ENCODE measurements at places on chromosomes 13 and 19.

DNA sequence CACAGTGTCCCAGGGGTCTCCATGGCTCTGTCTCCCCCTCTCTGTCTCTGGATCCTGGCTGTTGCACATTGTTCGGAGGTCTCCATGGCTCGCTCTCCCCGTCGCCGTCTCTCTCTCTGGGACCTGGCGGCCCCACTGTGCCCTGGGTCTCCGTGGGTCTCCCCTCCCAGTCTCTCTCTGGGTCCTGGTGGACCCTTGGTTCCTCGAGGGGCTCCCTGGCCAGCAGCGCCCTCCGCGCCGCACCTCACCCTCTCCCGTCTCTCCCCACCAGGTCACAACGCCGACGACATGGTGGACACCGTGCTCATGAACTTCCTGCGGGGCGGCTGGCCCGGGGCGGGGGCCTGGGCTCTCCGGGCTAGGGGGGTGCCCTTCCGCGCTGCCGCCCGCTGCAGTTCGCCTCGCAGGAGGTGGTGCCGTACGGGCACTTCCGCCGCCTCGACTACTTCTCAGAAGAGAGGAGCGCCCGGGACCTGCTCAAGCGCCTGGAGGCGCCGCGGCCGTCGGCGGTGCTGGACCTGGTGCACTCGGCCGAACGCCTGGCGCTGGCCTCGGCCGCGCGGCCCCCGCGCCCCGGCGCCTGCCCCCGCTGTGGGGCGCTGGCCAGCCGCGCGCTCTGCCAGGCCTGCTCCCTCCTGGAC lies 29.1 kb downstream of the SIGLEC5 start:
- peak; percentile 29 for DNase-seq

DNA sequence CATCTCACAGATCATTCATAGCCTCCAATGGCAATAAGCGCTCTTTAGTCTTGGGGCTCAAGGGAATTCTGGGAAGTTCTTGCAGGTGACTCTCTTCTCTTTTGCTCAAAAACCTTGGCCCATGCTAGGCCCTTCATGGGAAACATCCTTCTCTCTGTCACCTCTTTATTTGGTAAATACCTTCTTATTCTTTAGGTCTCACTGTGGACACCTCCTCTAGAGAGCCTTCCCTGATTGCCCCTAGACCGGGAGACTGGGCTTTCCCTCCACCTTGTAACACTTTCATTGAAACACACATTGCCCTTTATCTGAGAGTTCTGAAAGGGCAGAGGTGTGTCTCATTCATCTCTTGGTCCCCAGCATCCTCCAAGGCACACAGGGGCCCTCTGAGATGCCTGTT lies 1.9 kb downstream of the C19orf81 start:
- no peak for DNase-seq

GRCh38 chr19:38046254-38047048 lies 139.4 kb downstream of the SIPA1L3 start:
- no peak for DNase-seq

DNA sequence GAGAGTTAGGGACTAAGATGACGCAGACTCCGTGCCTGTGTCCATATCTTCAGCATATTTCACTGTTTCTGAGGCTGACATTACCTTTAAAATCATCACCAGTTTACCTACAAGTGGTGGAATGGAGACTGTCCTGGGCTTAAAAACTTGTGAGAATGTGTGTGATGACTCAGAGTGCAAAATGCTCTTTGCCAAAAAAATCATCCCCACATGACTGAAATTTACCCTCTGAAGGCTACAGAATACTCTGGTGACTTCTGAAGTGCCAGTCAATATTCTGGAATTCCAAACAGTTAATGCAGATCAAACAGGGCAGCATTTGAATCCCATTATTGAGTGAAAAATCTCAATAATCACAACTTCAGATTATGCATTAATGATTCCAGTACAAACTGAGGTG lies 901.4 kb downstream of the EFNB2 start:
- DNase-seq, result no peak

- no peak for DNase-seq
These were observed 275.1 kb downstream of the EFNB2 start for GRCh38 chr13:106260352-106260751.

GRCh38 chr13:28654276-28654675 lies 4.7 kb upstream of the POMP start:
- no peak for DNase-seq

DNA sequence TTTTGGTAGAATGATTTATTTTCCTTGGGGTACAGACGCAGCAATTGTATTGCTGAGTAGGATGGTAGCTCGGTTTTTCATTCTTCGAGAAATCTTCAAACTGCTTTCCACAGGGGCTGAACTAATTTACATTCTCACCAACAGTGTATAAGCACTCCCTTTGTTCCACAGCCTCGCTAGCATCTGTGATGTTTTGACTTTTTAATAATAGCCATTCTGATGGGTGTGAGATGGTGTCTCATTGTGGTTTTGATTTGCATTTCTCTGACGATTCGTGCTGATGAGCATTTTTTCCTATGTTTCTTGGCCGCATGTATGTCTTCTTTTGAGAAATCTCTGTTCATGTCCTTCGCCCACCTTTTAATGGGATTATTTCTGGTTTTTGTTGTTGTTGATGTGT lies 54.8 kb upstream of the UQCRFS1 start:
- no peak for DNase-seq

- DNase-seq, result peak; percentile 35
These were observed 46.5 kb downstream of the UTP14C start for GRCh38 chr13:52070929-52071523.

GRCh38 chr13:52695856-52696255 lies 43.2 kb downstream of the SUGT1 start:
- DNase-seq, result no peak

- peak; percentile 82 for DNase-seq
These were observed 22.5 kb upstream of the NFIC start for GRCh38 chr19:3343619-3344502.

GRCh38 chr13:27921421-27921960 lies 1.7 kb downstream of the PDX1 start:
- no peak for DNase-seq

- no peak for DNase-seq
These were observed 57.8 kb downstream of the CCDC70 start for GRCh38 chr13:51919531-51919930.

DNA sequence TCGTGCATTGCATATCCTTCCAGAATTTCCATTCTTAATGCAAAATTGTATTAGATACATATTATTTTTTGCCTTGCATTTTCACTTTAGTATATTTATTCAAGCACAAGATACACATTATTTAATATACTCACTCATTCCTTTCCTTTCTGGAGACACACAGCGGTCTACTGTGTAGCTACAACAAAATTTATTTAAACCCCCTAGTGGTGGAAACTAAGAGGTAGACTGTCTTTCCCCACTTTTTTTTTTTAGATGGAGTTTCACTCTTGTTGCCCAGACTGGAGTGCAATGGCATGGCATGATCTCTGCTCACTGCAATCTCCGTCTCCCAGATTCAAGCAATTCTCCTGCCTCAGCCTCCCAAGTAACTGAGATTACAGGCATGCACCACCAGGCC lies 2040.3 kb upstream of the PCDH20 start:
- DNase-seq, result no peak

DNA sequence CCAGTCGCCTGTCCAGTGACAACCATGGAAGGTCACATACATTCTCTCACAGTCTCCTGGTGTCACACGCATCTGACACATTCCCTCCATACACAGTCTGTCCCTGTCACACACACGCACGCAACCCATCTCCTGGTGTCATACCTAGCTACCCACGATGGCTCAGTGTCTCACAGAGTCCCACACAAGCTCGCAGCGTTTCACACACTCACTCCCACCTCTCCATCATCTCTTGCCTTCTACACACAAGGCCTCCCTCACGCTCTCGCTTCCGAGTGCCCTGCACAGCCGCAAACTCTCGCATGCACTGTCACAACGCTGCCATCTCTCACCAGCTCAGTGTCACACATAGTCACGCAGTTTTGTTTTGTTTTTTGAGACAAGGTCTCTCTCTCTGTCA lies 1.2 kb upstream of the GNG8 start:
- DNase-seq, result no peak

DNA sequence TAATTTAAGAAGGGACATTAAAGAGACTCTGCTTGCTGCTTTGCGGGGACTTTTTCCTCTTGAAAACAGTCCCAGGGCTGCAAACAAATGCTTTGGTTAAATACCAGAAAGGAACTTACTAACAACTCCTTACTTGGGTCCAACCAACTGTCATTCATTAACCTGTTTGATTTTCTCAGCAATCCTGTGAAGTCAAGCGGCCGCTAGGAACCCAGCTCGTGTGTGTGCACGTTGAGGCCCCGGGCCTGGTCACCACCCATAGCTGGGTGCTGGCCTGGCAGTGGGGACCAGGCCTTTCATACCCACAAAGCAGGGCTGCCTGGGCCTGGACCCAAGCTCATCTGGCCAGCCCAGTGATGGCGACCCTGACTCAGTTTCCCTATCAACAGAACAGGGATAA lies 50.7 kb downstream of the C1QTNF9 start:
- DNase-seq, result no peak

DNA sequence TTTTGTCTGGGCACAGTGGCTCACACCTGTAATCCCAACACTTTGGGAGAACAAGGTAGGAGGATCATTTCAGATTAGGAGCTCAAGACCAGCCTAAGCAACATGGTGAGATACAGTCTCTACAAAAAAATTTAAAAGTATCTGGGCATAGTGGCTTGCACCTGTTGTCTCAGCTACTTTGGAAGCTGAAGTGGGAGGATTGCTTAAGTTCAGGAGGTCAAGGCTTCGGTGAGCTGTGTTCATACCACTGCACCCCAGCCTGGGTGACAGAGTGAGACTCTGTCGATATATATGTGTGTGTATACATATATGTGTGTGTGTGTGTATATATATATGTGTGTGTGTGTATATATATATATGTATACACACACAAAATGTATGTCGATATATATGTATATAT lies 833.0 kb downstream of the PCDH9 start:
- no peak for DNase-seq

GRCh38 chr13:85608255-85608829 lies 190.9 kb downstream of the SLITRK6 start:
- DNase-seq, result no peak

GRCh38 chr13:71902676-71903075 lies 35.7 kb upstream of the DACH1 start:
- no peak for DNase-seq

GRCh38 chr19:10201176-10201575 lies 6.4 kb upstream of the DNMT1 start:
- no peak for DNase-seq

DNA sequence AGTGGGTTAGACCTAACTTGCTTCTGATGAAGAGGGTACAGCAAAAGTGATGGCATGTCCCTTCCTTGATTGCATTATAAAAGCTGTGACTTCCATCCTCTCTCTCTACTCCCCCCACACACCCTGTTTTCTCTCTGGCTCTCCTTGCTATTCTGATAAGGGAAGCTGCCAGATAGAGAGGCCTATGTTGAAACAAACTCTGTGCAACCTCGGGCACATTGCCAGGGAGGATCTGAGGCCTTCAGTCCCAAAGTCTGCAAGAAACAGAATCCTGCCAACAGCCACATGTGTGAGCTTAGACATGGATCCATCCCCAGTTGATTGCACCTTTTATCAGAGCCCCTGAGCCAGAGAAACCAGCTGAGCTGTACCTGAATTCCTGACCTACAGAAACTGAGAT lies 44.8 kb upstream of the ARGLU1 start:
- no peak for DNase-seq

- DNase-seq, result no peak
These were observed 1.5 kb upstream of the IGSF23 start for GRCh38 chr19:44611812-44612295.

GRCh38 chr13:57899096-57899495 lies 267.6 kb downstream of the PCDH17 start:
- no peak for DNase-seq

DNA sequence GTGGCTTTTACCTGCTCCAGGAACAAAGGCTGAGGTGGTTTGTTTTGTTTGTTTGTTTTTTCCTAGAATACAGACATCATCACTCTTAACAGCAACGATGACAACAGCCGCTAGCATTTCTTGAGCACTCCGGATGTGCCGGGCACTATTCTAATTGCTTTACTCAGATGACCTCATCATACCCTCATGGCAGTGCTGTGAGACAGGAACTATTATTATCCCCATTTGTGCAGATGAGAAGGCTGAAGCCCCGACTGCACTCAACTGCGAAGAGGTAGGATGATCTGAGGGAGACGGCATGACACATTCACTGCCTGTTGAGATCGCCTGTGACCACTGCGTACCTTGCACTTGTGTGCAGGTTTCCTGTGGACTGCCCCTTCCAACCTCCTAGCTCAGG lies 66.5 kb downstream of the CCDC70 start:
- peak; percentile 17 for DNase-seq
